Adrenal gland (tissue), 19 donors: ENCODE measurements at places on chromosomes 13 and 19. TPM values are rescaled to one million over a fixed set of nuclear protein-coding genes. Genes with fewer than 3 reads are reported as not detected.
A peak's percentile ranks its signal among the peaks of the same experiment; 100 is the strongest.

GRCh38 chr19:40549007-40549708, 27.5 kb upstream of the SHKBP1 start:
- no peaks in the 10 kb centered on the region for H3K36me3 ChIP-seq
- no peak overlapping the region for H3K27ac ChIP-seq
- no peaks in the 10 kb centered on the region for H3K4me1 ChIP-seq
- DNase-seq: peak; percentile 42
- H3K4me3 ChIP-seq: no peak overlapping the region

DNA sequence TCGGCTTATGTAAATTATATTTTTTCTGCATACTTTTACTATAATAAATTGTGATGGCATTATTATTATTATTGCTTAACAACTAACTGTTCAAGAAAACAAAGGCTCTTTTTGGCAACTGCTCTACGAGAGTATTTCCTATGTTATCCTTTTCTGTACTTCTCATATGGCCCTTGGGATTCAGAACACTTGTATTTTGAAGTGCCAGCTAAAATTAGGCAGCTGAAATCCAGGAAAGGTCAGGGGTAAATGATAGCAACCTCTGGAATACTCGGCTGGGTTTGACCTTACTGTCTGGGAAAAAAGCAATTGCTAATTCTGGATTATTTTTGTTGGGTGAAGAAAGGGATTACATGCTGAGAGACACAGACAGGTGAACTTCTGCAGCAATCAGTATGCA, 23.9 kb downstream of the EDNRB start:
- H3K36me3 ChIP-seq: no peaks in the 10 kb centered on the region
- H3K27me3 ChIP-seq: no peaks in the 10 kb centered on the region
- no peaks in the 10 kb centered on the region for H3K4me1 ChIP-seq
- H3K4me3 ChIP-seq: no peak overlapping the region
- DNase-seq: no peak

GRCh38 chr19:5337708-5338655, 2.6 kb downstream of the PTPRS start:
- H3K27me3 ChIP-seq: peaks cover 12% of the 10 kb centered on the region
- peak overlapping the region; percentile 20 for H3K27ac ChIP-seq
- H3K4me1 ChIP-seq: peaks cover 6% of the 10 kb centered on the region
- no peak overlapping the region for H3K4me3 ChIP-seq
- H3K36me3 ChIP-seq: no peaks in the 10 kb centered on the region

The EPSTI1 gene
- total RNA-seq: 10.3 TPM

The GIPR gene
- total RNA-seq: 0.47 TPM
